Bronchial smooth muscle cell (primary cell): ENCODE measurements at places on chromosomes 3 and 15. TPM values are rescaled to one million over a fixed set of nuclear protein-coding genes. Genes with fewer than 3 reads are reported as not detected.

The ADIPOQ gene
- total RNA-seq: not detected in 2 replicates

The KLHL40 gene
- 0.09 TPM in 1 of 2 replicates, not detected in the other for total RNA-seq

The ITIH4 gene
- 1.7 and 3.0 TPM in 2 replicates for total RNA-seq

The GOLGA8M gene
- total RNA-seq: 0.32 and 0.52 TPM in 2 replicates

The JMJD7 gene
- 0.79 and 1.8 TPM in 2 replicates for total RNA-seq

The ZBTB20 gene
- 11.3 and 12.0 TPM in 2 replicates for total RNA-seq

The TMEM266 gene
- total RNA-seq: 0.16 and 0.17 TPM in 2 replicates

The ZIC1 gene
- total RNA-seq: not detected in 2 replicates

The TGM5 gene
- total RNA-seq: not detected in 2 replicates

The CGNL1 gene
- total RNA-seq: 0.16 and 0.26 TPM in 2 replicates

The MKRN2 gene
- 29.8 and 31.0 TPM in 2 replicates for total RNA-seq

The PRR20G gene
- total RNA-seq: not detected in 2 replicates

The LRRC31 gene
- not detected in 2 replicates for total RNA-seq

The PLIN1 gene
- total RNA-seq: 0.26 TPM in 1 of 2 replicates, not detected in the other

The RBPMS2 gene
- 0.09 TPM in 1 of 2 replicates, not detected in the other for total RNA-seq

The ADAMTS9 gene
- total RNA-seq: 0.16 and 0.26 TPM in 2 replicates

The CCR9 gene
- not detected in 2 replicates for total RNA-seq

The ACOX2 gene
- 28.2 and 30.4 TPM in 2 replicates for total RNA-seq

The PLSCR5 gene
- not detected in 2 replicates for total RNA-seq

The CLDN16 gene
- not detected in 2 replicates for total RNA-seq

The ADCY5 gene
- total RNA-seq: 0.16 and 1.2 TPM in 2 replicates

The SUCNR1 gene
- not detected in 2 replicates for total RNA-seq

The P3H2 gene
- total RNA-seq: 2.6 and 4.3 TPM in 2 replicates

The GOLGA8N gene
- 4.3 and 4.5 TPM in 2 replicates for total RNA-seq

The CAND2 gene
- total RNA-seq: 5.0 and 11.5 TPM in 2 replicates

The SAMD7 gene
- not detected in 2 replicates for total RNA-seq

The RFTN1 gene
- 59.6 and 94.0 TPM in 2 replicates for total RNA-seq

The MASP1 gene
- 10.1 and 15.3 TPM in 2 replicates for total RNA-seq

The RBMS3 gene
- 43.2 and 50.8 TPM in 2 replicates for total RNA-seq

The SYNM gene
- 2.2 and 2.5 TPM in 2 replicates for total RNA-seq

The MUC4 gene
- total RNA-seq: 0.16 TPM in 1 of 2 replicates, not detected in the other

The THSD4 gene
- 13.9 and 18.8 TPM in 2 replicates for total RNA-seq

The SH2D7 gene
- total RNA-seq: not detected in 2 replicates

The NAALADL2 gene
- total RNA-seq: 7.4 and 9.5 TPM in 2 replicates

The CIB2 gene
- total RNA-seq: 1.1 and 1.8 TPM in 2 replicates

The COL6A6 gene
- total RNA-seq: 0.16 and 22.8 TPM in 2 replicates

The RNU5B-1 gene
- total RNA-seq: not detected in 2 replicates

The STARD5 gene
- 8.3 and 11.0 TPM in 2 replicates for total RNA-seq

The CORO2B gene
- 10.1 and 24.6 TPM in 2 replicates for total RNA-seq

The DPPA2 gene
- total RNA-seq: not detected in 2 replicates

The CHRNA5 gene
- 0.47 and 0.94 TPM in 2 replicates for total RNA-seq

The CD200 gene
- total RNA-seq: under 0.01 TPM in 2 replicates

The ERICH6 gene
- under 0.01 and 0.17 TPM in 2 replicates for total RNA-seq

The ITIH1 gene
- not detected in 2 replicates for total RNA-seq
